Activated CD4-positive, alpha-beta T cell treated with anti-CD3 and anti-CD28 coated beads, Interleukin-2, amount 50 U/mL, for 16 hours (primary cell): ENCODE measurements at places on chromosomes 4 and X.

GRCh38 chr4:78528327-78528726 lies 23.2 kb upstream of the ANXA3 start:
- no peak for DNase-seq

GRCh38 chr4:8602686-8603430 lies 10.3 kb downstream of the CPZ start:
- DNase-seq: no peak

DNA sequence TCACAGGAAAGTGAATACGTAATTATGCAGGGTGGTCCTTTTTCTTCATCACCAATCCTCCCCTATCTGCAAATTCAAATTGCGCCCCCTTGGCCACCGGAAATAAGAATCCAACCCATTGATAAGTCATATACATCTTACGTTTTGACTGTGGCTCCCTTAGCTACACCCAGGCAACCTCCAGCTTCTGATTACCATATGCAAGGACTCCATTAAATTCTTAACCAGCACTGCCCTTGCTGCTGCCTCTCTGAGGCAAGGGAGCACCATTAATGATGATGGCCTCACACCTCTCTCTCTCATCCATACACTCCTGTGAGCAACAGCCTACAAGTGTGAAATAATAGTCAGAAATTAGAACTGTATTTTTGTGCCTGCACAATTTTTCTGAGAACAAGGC lies 106.0 kb upstream of the NOCT start:
- no peak for DNase-seq

GRCh38 chrX:78182881-78183280 lies 43.4 kb upstream of the TAF9B start:
- DNase-seq: no peak

GRCh38 chr4:15901007-15901406 lies 37.5 kb downstream of the FGFBP1 start:
- DNase-seq: no peak

DNA sequence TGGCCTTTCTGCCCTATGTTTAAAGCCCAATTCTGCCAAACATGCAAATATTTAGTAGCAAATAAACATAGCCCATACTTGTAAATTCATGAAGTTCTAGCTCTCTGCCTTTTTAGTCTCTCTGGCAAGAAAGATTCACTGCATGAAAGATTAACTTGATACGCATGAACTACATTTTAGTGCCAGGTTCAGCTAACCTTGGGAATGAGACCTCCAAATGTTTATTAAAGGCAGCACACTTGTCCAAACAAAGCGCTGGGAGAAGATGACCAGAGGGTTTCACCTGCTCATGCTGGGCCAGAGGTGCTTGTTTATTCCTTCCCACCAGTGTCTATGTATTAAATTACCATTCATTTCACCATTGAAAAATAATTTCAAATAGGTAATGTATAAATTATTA lies 44.5 kb upstream of the IL1RAPL1 start:
- no peak for DNase-seq

DNA sequence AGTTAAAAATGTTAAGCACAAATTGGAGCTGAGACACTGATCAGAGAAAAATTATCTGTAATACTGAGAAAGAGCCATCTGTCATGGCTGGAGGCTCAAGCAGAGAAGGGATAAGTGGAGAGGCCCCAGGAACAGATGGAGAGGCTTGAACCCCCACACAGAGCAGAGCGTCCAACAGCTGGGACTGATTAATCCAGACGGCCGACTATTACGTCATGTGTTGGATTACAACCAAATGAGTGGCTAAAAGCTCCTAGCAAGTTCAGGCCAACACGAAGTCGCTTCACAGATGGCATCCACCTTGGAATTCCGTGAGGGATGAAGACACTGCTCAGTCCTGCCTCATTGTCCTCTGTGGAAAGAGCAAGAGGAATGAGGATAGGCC lies 57.7 kb upstream of the ATXN3L start:
- no peak for DNase-seq

GRCh38 chrX:7946960-7947359 lies 19.7 kb upstream of the PNPLA4 start:
- no peak for DNase-seq

- no peak for DNase-seq
Observed at GRCh38 chr4:73528171-73528570, 46.6 kb downstream of the AFM start.

DNA sequence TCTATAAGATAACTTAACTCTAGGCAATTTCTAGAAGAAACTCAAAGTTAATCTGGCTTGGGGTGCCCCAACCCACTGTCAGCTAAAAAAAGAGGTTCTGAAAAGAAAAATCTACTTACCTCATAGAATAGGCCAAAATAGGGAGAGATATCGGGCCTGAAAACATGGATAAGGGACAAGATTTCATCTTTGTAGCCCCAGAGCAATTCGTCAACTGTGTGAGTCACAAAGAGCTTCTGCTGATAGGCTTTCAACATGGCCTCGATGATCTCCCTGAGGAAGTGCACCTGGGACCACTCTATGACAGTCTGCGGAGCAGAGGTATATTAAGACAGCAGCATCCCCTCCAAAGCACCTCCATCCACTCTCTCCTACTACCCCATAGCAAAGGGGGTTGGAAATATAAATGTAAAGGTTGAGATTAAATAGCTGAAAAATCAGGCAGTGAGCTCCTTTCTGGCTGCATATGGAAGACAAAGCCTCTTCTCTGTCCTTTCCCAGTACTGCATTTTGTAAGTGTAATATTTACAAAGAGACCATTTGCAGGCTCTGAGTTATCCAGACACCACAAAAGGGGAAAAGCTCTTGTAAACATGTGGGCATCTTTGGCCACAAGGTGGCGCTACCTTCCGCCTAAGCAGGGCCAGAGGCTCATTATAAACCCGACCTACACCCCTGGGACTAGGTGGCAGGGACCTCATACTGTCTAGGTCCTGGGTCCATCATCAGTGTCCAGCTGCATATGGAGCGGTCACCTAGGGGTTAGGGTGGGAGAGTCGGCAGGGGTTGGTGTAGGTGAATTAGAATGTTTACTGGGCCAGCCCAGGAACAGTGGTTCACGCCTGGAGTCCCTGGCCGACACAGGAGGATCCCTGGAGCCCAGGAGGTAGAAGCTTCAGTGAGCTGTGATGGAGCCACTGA lies 31.5 kb upstream of the NUP54 start:
- DNase-seq: peak; percentile 84
